HFFc6 (cell line): ENCODE measurements at places on chromosomes 2 and 18. TPM values are rescaled to one million over a fixed set of nuclear protein-coding genes. Genes with fewer than 3 reads are reported as not detected.

Gene UGT1A10
- not detected in 3 replicates for total RNA-seq

DNA sequence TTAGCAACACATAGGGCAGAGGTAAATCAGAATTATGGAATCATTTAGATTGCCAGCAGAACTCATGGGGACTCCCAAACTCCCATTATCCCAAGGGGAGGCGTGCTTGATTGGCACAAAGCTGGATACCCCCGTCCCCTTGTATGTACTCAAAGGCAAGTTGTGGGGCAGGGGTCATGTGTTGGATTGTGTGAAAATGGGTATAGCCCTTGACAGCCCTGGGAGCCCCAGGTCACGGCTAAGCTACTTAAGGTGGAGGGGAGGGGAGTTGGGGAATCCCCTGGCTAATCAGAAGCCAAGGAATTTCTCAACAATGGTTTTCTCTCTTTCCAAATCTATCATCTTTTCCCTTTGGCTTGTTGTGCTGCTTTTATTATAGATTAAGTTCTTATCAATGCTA is 32.7 kb downstream of the CLIP4 start:
- DNase-seq, result no peak

- no peak for DNase-seq
Measured at GRCh38 chr2:175624785-175625184, 377.3 kb downstream of the LNPK start.

GRCh38 chr2:226474131-226474530 is 325.5 kb downstream of the IRS1 start:
- no peak for DNase-seq

DNA sequence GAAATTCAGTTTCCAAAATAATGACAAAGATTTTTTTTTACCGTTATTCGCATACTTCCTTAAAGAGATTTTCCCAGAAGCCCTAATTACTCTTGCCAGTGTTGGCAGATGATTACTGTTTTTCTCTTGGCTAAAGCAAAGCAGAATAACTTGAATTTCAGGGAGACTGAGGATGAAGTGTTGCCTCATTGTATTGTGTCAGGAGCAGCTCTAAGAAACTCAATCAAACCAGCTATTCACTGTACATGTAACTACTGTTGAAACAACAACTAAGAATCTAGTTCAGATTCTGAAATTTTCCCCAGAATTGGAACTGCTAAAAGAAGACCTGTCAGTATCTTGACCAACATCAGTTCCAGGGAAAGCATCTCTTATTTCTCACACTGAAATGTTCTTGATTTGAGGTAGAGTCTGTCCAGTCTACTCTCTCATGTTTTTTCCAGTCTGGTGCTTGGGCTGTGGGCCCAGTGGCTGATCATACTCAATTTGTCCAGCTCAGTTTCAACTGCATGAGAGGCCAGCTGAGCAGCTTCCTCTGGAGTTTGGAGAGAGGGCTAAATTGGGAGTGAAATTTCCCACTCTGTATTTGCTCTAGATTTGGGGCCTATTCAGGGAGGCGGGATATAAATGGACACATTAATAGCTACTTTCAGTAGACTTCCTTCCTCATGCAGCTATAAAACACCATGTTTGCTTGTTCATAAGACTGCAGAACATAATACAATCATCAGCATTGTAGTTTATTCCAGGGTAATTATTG is 78.5 kb downstream of the PPP1R1C start:
- DNase-seq, result no peak

- no peak for DNase-seq
Measured at GRCh38 chr18:45510656-45511055, 104.6 kb upstream of the SLC14A2 start.

GRCh38 chr18:50906843-50907242 is 27.9 kb downstream of the ME2 start:
- DNase-seq, result no peak

- DNase-seq, result peak; percentile 29
Measured at GRCh38 chr2:19769513-19769912, 132.3 kb downstream of the TTC32 start.

- DNase-seq, result no peak
Measured at GRCh38 chr18:44599412-44599811, 81.3 kb upstream of the SETBP1 start.

DNA sequence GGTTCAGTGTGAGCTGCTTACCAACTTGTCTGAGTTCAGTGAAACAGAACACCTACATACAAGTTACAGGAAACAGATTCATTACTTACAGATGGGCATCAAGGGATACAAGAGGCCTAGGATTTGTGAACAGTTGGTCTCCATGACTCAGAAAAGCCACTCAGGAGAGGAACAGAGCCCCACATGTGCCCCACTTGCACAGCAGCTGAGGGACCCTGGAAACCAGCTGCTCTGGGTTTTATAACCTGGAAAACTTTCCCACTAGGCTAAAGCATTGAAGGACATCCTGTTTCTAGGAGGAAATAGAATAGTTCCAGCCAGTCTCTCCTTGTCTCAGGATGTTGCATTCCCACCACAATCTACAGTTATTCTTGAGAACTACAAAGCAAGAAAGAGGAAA is 530.0 kb downstream of the ZNF804A start:
- no peak for DNase-seq
